ENCODE measurements at places on chromosomes 6 and 20.
A peak's percentile ranks its signal among the peaks of the same experiment; 100 is the strongest.

DNA sequence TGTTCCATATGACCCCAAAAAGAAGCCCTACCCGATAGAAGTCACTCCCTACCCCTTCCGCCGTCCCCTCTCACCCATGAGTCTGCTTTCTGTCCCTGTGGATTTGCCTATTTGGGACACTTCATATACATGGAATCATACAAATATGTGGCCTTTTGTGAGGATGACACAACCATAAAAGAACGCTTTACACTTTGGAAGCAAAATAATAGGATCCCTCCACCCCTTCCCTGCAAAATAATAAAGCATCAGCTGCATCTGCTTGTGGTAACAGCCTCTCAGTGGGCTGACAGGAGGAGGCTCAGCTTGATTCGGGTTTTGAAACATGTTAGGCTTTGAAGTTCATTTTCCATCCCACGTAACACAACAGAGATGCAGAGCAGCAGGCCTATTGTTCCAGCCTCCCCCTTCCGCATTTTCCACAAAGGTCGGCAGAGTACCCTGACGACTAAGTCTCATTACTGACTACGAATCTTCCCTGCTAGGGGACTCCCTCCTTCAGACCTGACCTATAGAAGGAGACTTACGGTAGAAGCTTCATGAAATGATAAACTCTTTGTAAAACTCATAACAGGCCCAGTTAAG, 99.1 kb downstream of the ALDH8A1 start:
- no peak overlapping the region for H3K27ac ChIP-seq
- H3K4me3 ChIP-seq: no peak overlapping the region
- no peaks in the 10 kb centered on the region for H3K36me3 ChIP-seq
- no peak for DNase-seq
- no peaks in the 10 kb centered on the region for H3K4me1 ChIP-seq

DNA sequence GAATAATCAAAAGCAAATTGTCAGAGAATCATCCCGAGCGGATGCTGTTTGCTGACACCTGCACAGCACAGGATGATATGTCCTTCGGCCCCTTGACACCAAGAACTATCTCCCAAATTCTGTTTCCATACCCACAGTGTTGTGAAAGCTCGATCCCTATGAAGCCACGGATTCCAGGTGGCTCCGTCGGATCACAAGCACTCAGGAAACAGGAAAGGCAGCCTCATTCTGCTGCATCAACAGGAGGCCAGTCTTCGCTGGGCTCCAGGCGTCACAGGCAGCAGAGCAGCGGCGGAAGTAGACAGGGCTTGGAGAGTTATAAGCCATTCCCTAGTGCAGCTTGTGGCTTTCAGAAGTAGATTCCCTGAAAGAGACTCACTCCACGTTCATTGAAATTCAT, 342.3 kb downstream of the C6orf118 start:
- no peaks in the 10 kb centered on the region for H3K27me3 ChIP-seq
- H3K36me3 ChIP-seq: no peaks in the 10 kb centered on the region
- H3K27ac ChIP-seq: no peak overlapping the region
- DNase-seq: no peak
- no peaks in the 10 kb centered on the region for H3K4me1 ChIP-seq

DNA sequence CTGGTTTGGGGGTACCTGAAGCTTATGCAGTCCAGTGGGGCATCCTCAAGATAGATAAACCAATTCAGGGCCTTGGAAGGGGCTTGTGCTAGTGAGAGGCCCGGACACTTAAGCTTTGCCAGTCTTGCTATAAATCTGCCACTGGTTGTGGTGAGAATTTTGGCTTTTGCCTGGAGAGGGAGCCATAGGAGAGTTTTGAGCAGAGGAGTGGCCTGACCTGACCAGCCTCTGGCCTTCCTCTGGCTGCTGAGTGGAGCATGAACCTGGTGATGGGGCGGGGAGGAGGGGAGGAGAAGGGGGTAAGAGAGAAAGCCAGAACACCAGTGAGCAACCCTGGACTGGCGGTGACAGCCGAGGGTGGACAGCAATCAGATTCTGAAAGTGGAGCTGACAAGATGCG, 7.1 kb downstream of the TMEM74B start:
- DNase-seq: no peak
- H3K36me3 ChIP-seq: peaks cover 15% of the 10 kb centered on the region
- no peak overlapping the region for H3K27ac ChIP-seq
- no peaks in the 10 kb centered on the region for H3K27me3 ChIP-seq

DNA sequence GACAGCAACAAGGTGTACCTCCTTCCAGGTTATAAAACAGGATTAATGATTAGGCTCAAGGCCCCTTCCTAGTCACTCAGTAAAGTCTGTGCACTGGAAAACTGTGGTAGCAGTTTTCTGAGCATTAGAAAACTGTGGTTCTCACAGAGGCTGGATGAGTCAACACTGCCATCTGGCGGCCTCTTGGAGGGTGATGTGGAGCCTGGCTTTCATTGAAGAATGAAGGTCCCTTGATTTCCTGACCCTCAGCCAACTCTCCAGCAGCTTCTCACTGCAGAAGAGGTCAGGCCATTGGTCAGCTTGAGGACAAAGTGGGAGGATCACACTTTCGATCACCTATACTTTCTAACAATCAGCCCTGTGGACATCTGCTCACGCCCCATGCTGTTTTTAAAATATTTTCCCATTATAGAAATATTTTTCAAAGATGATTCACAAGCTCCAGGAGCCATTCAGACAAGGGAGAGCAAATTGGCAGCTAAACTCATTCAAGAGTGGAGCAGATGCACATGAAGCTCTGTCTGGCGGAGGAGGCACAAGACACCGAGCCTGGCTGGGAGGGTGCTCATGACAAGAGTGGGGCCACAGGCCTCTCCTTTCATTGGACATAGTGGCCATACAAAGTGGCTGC, 23.2 kb downstream of the PSMB1 start:
- peak; percentile 43 for DNase-seq
- H3K27me3 ChIP-seq: no peaks in the 10 kb centered on the region
- no peak overlapping the region for H3K4me3 ChIP-seq
- H3K4me1 ChIP-seq: no peaks in the 10 kb centered on the region
- no peak overlapping the region for H3K27ac ChIP-seq

DNA sequence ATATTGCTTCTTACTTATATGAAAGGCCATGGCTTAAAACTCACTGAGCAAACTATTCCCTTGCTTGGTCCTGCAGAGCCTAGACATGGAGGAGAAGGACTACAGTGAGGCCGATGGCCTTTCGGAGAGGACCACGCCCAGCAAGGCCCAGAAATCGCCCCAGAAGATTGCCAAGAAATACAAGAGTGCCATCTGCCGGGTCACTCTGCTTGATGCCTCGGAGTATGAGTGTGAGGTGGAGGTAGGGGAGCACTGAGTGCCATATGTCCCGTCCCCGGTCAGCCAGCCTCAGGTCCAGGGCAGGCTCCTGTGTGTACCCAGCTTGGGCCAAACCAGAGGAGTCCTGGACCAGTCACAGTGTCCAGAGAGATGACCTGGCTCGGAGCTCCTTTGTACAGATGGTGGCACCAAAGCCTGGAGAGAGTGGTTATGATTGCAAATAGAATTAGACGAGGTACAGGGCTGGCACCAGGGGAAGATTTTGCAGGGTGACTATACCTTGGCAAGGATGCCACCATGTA, 21.0 kb downstream of the EPB41L1 start:
- no peaks in the 10 kb centered on the region for H3K27me3 ChIP-seq
- no peak overlapping the region for H3K4me3 ChIP-seq
- DNase-seq: no peak
- no peak overlapping the region for H3K27ac ChIP-seq
